SJCRH30 (cell line): ENCODE measurements at places on chromosomes 5 and 9. TPM values are rescaled to one million over a fixed set of nuclear protein-coding genes. Genes with fewer than 3 reads are reported as not detected.
A peak's percentile ranks its signal among the peaks of the same experiment; 100 is the strongest.

GRCh38 chr5:128412145-128412930, 125.7 kb downstream of the FBN2 start:
- DNase-seq = no peak

DNA sequence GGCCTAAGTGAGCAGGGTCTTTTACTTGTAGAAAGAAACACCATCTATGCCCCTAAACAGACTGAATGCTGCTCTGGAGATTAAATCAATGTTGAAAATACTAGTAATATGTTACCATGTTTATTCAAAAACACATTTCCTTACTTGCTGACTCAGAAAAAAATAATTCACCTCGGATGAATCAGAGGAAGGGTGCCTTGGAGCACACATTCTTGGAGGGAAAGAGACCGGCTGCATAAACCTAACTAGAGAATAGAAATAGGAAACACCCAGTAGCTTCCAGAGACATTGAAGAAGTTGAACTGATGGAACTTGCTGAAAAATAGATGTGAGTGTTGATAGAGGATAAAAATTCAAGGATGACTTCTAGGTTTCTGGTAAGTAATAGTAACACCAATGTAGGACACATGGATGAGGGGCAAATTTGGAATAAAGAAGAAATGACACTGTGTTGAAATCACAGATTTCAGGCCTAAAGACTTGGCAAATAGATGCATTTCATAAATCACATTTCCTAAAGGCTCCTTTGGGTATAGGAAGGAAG, 76.9 kb upstream of the MINAR2 start:
- no peak for DNase-seq

- peak; percentile 38 for DNase-seq
Observed at GRCh38 chr5:33032271-33033070, 321.4 kb downstream of the NPR3 start.

DNA sequence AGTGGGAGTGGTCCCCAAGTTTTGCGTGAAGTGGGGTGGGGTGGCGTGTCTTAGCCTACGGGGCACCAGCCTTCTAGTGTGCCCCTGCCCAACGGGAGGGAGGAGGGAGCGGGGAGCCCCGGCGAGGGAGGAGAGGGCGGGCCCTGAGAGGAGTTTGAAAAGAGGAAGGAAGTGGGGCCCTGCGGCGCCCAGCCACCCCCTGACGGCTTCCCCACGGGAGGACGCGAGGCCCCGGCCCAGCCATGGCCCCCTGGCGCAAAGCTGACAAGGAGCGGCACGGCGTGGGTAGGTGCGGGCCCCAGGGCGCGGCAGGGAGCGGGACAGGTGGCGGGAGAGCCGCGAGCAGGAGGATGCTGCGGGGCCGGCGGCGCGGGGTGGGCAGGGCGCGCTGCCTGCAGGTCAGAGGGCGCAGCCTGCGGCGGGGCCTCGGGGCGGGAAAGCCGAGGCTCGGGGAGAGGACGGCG, at the start of gene DOCK2:
Gene DOCK2, plus strand, starts transcription at position 191 of the 464 bp plus-strand sequence. Its CDS starts 52 bp downstream, at position 243.
- DNase-seq = no peak

- DNase-seq = no peak
Observed at GRCh38 chr5:177116631-177117373, 16.8 kb upstream of the NSD1 start.

DNA sequence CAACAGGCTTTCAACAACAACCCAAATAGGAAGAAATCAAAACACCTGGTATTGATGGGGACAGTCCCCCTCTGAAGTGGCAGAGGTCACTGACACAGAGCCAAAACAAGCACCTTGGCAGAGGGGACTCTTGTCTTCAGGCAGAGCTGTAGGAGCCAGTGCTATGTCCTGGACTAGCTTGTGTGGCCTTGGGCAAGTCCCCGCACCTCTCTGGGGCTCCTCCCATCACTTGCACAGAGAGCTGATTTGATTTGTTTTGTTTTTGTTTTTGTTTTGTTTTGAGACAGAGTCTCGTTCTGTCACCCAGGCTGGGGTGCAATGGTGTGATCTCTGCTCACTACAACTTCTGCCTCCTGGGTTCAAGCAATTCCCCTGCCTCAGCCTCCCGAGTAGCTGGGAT, 100.8 kb downstream of the C9orf50 start:
- no peak for DNase-seq

GRCh38 chr5:174396541-174396940, 327.8 kb upstream of the MSX2 start:
- DNase-seq = no peak

- no peak for DNase-seq
Observed at GRCh38 chr5:131745703-131746102, 51.1 kb downstream of the FNIP1 start.

DNA sequence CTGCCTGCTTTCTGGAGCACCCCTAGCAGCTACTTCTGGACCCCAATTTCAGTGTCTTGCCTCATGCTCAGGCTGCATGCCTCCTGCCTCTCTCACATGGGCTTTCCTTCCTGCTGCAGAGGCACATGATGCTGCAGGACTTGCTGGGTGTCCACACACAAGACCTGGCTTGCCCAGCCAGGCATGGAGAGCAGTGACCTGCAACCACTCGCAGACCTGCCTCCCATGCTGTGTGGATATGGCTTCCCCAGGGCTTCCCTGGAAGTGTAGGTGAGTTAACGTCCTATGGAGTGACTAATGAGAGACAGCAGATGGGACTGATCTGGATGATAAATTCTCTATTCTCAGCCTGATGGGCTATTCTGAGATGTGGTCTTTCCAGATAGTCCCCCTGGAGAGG, 53.2 kb upstream of the SMIM32 start:
- no peak for DNase-seq

DNA sequence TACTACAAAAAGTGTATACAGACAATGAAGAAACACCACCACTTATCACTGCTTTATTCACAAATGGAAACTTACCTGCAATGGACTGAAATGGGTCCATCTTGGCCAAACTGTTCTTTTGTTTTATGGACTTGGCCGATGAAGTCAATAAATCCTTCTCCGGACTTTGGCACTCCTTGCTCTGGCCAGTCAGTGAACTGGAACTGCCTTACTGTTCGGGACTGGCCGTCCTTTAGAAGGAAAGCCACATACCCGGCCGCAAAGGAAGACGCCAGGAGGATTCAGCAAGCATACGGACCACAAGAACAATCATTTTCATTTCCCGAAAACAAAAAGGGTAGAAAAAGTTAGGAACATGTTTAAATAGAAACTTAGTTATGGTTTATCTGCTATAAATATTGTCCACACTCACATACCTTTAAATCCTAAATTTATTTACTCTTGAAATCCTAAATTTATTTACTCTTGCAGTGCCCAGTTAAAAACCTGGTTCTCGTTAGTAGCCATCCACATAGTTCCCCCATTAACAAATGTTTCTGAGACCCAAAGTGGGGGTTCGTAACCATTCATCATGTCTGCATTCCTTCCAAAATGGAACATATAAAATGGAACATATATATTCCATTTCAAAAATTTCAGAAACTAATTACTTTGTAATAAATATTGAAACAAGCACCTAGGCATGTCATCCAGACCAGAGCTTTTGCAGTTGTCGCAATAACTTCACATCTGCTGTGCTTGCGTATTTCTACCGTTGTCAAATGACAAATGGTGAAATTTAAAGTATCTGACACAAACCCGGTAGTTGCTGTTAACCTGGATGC, 532.1 kb upstream of the DMAC1 start:
- no peak for DNase-seq

DNA sequence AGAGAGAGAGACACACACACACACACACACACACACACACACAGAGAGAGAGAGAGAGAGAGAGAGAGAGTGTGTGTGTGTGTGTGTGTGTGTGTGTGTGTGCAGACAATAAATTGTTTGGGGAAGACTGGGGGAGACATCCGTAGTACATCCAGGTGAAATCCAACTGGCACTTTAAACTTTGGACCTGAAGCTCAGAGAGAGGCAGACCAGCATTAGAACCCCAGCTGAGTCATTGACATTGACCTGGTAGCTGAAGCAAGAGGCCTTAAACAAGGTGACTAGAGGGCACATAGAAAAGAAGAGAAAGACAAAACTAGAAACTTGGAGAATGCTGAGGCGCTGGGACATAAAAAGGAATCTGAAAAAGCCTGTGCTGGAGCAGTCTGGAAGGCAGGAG, 251.5 kb downstream of the CRB2 start:
- no peak for DNase-seq

- DNase-seq = peak; percentile 95
Observed at GRCh38 chr5:103938146-103938695, 375.6 kb upstream of the NUDT12 start.

GRCh38 chr9:20382460-20383071, 239.7 kb downstream of the MLLT3 start:
- DNase-seq = peak; percentile 22

- peak; percentile 99 for DNase-seq
Observed at GRCh38 chr9:130995086-130996011, 13.6 kb upstream of the LAMC3 start.

DNA sequence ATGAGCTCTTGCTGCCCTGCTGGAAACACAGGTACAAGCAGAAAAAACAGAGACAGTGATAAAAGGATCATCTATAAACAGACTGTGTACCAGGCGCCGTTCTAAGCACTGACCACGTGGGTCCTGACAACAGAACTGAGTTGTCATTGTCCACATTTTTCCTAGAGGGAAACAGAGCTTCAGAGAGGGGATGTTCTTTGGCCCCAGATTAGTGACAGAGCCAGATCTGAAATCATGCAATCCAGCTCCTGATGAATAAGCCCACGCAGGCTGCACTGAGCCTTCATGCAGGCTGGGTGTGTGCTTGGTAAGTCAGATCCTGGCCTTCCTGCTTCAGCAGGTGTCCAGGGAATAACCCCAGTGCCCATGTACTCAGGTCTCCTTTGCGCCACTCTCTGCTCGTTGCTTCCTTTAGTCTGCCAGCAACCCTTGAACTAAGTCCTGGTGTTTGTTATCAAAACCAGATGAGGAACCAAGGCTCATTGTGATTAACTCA, 22.8 kb upstream of the TCF7 start:
- no peak for DNase-seq

GRCh38 chr9:7169717-7170389, 412.1 kb downstream of the KDM4C start:
- DNase-seq = no peak

- peak; percentile 77 for DNase-seq
Observed at GRCh38 chr9:6931913-6932312, 174.1 kb downstream of the KDM4C start.

- DNase-seq = no peak
Observed at GRCh38 chr5:180688330-180689070, 39.1 kb upstream of the FLT4 start.

GRCh38 chr5:34043099-34043876, at the start of gene C1QTNF3:
C1QTNF3 (minus strand) TSS chr5:34043213; CDS start chr5:34043125, 88 bp downstream.
- DNase-seq = peak; percentile 64

- DNase-seq = peak; percentile 68
Observed at GRCh38 chr5:88952344-88952743, 69.4 kb upstream of the MEF2C start.

DNA sequence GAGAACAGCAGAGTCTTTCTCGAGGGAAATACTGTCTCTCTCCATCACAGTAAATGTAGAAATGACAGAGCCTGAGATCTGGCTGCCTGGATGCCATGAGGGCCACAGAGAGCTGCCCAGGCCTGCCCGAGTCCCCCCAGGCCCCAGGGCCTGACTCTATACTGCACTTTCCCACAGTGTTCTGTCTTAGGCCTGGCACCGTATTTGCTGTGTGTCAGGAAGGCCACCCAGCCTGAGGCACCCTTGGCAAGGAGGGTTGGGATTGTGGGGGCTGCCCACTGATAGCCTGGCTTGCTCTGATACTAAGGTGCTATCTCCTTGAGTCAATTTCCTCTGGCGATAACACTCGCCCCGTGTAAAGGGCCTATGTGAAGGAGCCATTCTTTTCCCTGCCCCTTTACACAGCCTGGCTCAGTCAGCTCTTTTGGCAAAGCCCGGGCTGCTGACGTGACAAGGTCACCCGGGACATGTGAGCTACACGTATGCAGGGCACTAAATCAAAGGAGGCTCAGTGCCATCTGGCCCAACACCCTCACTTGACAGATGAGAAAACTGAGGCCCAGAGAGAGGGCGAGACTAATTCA, 630.1 kb upstream of the KLF4 start:
- DNase-seq = no peak

GRCh38 chr9:114316605-114317230, 6.2 kb upstream of the ORM1 start:
- no peak for DNase-seq

- no peak for DNase-seq
Observed at GRCh38 chr5:141465351-141465750, 10.4 kb upstream of the PCDHGC3 start.

- no peak for DNase-seq
Observed at GRCh38 chr5:52743970-52744369, 43.7 kb upstream of the ITGA1 start.

The SYNPO gene
- total RNA-seq = 2.3 and 3.2 TPM in 2 replicates

The DRD1 gene
- not detected in 2 replicates for total RNA-seq

The SARDH gene
- total RNA-seq = 15.7 and 18.5 TPM in 2 replicates

The SLC1A3 gene
- 1.4 and 2.1 TPM in 2 replicates for total RNA-seq

The SHOC1 gene
- 0.58 and 0.85 TPM in 2 replicates for total RNA-seq

The GPR151 gene
- not detected in 2 replicates for total RNA-seq

The ZNF622 gene
- total RNA-seq = 15.8 and 16.3 TPM in 2 replicates

The ESM1 gene
- total RNA-seq = not detected in 2 replicates

The FAXDC2 gene
- total RNA-seq = 2.6 and 4.2 TPM in 2 replicates
